IPS DF 19.7 (cell line): ENCODE measurements at places on chromosomes 2 and 18.
A peak's percentile ranks its signal among the peaks of the same experiment; 100 is the strongest.

DNA sequence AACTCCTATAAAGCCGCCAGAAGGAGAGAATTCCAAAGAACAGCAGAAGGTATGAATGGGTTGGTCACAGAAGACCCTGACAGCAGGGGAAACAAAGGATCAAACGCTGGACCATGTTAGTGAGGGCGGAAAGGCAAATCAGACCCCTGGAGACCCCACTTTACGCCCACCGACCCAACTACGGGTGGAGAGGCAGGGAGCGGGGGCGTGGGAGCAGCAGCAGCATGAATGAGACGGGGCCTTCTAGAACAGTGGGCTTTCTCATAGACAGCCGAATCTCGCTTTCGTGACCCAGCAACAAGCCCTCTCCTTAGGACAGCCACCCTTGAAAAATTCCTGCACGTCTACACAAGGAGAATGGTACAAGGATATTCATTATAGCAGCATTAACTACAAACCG is 191.0 kb downstream of the HDAC4 start:
- DNase-seq = no peak

GRCh38 chr18:46073474-46074331 is 1.6 kb upstream of the PSTPIP2 start:
- DNase-seq = no peak

GRCh38 chr2:170362871-170363631 is 185.1 kb downstream of the MYO3B start:
- no peak for DNase-seq

- no peak for DNase-seq
These were observed 200.6 kb downstream of the NAPG start for GRCh38 chr18:10726198-10727068.

DNA sequence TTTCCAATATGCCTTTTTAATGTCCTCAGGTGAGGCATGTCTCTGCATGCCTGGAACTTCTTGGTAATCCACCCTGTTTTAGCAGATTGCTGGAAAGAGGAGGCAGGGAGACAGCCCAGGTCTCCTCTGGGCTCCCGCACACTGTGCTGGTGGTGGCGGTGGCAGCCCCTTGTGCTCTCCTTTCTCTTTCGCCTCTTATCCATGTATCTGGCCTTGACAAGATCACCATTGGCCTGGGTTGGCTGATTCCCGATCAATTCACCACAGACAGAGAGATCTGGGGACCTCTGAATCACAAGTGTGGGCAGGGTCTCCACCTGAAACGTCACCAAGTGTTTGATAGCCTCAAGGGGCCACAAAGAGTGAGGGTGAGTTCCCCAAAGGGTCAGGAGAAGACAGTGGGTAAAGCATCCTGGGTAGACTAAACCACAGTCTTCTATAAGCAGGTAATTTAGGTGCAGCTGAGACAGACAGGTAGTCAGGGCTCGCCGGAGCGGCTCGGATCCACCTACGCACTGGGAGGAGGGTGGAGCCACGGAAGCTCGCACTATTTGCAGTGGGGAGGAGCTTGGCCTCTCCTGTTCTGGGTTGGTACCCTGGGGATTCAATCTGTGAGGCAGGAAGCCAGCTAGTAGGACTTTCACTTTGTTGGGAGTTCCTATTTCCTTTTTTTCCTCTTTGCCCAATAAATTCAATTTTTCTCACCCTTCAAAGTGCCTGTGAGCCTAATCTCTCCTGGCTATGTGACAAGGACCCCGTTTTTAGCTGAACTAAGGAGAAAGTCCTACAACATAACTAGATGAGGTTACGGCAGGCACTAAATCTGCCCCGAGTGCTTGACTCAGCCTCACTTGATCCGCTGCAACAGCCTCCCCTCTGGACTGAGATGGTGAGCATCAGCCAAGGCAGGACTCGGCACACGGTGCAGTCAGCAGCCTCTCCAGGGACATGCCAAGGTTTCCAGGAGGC is 57.6 kb downstream of the SLC4A3 start:
- DNase-seq = no peak

DNA sequence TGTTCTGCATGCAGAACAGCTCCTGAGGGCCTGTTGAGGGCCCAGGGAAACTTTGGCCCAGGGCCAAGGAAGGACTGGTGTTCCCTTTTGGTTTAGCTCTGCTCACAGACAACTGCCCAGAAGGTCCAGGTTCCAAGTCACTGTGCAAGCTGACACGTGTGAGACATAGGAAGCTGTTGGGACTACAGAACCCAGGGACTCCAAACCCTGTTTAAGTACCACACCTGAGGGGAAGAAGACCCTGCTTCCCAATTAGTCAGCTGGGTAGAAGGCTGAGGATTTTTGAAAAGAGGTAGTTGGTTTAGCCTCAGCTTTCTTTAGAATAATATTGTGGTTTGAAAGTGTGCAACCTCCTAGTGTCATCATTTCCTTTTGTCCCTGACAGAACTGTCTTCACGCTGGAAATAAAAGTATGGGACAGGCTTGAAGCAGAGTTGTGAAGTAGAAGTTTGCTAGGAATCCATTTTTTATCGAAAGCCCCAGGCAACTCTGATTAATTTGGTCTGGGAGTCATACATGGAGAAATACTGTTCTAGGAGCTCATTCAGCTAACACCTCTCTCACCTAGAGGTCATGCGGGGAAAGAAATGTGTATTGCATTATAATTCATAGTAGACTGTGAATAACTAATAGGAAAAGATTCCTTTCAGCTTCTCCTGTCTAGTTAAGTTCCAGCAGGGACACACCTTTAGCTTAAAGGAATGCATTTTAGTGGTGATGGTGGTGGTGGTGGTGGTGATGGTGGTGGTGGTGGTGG is 19.9 kb upstream of the IL1RL1 start:
- DNase-seq = no peak

DNA sequence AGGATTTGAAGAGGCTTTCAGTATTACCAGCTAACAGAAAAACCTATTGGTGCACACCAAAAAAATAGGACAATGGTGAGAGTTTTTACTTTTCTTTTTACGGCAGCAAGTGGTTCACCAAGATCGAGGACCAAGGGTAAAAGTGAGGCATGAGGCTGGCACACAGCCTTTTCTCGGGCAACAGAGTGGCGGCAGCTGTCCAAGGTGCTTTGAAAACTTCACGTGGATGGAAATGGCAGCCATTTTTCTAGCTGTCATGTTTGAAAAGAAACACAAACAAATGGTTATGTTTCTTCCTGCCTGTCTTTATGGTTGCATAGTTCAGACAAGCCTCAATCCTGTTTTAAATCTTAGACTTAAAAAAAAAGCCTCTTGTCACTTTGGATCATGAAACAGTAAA is 812.5 kb upstream of the CHAC2 start:
- no peak for DNase-seq

GRCh38 chr2:124027182-124027581 is 2.1 kb downstream of the CNTNAP5 start:
- DNase-seq = no peak

GRCh38 chr2:183070942-183071844 is 7.4 kb upstream of the DUSP19 start:
- peak; percentile 64 for DNase-seq

- no peak for DNase-seq
These were observed 207.9 kb upstream of the FIGN start for GRCh38 chr2:163943403-163944346.

- DNase-seq = no peak
These were observed 19.7 kb upstream of the DNMT3A start for GRCh38 chr2:25361261-25362048.

DNA sequence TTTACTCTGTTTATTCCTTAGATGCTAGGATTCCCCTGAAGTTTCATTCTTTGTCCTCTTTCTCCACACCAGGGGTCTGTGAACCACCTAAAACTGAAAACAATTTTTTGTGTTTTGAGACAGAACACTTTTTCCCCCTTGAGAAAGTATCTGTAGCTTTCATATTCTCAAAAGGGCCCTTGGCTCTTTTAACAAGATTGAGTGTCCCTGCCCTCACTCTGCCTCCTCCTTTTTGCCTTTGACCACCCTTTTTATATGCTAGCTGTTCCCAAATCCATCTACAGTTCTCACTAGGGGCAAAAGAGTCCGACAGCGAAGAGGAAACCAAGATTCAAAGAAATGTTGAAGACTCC is 883 bp upstream of the EHBP1 start:
- no peak for DNase-seq
